ENCODE measurements at places on chromosomes 1 and 21.

GRCh38 chr1:52970149-52970548, 43.1 kb downstream of the SCP2 start:
- no peak for DNase-seq

GRCh38 chr1:60428127-60428526, 354.6 kb upstream of the C1orf87 start:
- no peak for DNase-seq

DNA sequence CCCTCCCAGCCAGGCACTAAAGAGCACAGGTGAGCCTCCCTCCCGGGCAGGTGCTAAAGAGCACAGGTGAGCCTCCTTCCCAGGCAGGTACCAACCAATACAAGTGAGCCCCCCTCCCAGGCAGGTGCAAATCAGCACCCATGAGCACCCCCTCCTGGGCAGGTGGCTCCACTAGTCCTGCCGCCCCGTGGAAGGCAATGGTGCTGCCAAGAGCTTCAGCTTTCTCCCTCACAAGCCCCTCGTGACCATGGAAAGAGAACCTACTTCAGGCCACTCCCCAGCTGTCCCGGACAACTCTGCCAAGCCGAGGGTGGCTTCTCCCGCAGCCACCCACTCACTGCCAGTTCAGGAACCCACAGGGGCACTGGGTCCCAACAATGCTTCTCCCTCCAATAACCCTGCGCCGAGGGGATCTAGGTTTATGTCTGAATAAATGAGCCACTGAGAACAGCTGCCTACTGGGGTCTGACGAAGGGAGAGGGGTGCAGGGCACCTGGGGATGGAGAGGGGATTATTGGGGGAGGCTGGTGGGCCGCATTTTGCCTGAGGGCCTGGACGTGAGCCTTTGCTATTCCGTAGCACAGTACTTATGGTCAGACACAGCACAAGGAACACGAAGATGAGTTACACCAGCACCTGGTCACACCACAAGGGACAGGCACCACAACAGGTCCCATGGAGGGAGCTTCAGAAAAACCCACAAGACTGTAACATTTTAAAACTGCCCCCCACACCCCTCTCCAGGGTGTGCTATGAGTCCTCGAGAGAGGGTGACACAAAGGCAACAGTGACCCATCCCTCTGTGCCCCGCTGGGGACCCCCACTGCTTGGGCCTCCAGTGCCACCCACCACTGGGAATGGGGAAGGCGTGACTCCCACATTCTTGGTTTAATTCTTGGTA, 46.3 kb downstream of the PRDM15 start:
- no peak for DNase-seq

- DNase-seq, result no peak
Observed at GRCh38 chr21:43588957-43589356, 70.3 kb downstream of the HSF2BP start.

GRCh38 chr1:101859941-101860340, 136.8 kb downstream of the OLFM3 start:
- DNase-seq, result no peak

DNA sequence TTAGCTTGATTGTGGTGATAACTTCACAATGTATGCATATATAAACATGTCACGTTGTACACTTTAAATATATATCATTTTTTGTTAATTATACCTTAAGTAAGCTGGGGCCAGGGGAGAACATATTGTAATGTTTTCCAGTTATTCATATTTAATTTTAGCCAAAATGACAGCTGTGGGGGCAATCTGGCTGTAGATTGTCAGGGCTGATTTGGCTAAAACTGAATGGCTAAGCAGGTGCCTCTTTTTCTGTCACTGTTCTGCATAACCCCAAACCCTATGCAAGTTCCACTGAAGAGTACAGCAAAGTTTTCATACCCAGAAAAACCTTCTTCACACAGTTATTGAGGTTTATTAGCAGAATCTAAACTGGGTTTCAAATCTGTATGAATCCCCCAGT, 318.2 kb downstream of the PTPRC start:
- DNase-seq, result no peak

GRCh38 chr1:156241926-156242325, at the start of gene BGLAP:
Gene BGLAP, plus strand, starts transcription at chr1:156242184. Its CDS starts 48 bp downstream, at chr1:156242232.
- DNase-seq, result no peak

GRCh38 chr1:245867738-245868137, 639.3 kb downstream of the SMYD3 start:
- DNase-seq, result no peak

DNA sequence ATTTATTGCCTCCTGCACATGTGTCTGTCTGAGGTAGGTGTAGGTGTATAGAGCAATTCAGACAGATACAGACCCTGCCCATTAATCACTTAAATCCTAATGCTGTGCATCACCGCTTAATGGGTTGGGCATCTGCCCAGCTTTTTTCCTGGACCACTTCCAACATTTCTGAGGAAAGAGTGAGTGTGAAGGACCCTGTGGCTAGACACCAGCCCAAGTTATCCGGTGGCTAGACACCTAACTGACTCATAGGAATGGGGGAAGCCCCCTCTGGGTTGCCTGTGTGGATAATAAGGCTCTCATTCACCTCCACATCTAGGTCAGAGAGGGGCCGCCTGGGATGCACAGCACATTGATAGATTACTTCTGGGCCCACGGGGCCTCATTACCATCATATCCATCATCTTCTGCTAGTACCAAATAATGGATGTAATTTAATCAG, 121.1 kb upstream of the RAVER2 start:
- no peak for DNase-seq

GRCh38 chr1:47298025-47298699, 15.8 kb downstream of the STIL start:
- DNase-seq, result no peak

GRCh38 chr1:232551386-232551785, 78.5 kb downstream of the SIPA1L2 start:
- DNase-seq, result no peak

DNA sequence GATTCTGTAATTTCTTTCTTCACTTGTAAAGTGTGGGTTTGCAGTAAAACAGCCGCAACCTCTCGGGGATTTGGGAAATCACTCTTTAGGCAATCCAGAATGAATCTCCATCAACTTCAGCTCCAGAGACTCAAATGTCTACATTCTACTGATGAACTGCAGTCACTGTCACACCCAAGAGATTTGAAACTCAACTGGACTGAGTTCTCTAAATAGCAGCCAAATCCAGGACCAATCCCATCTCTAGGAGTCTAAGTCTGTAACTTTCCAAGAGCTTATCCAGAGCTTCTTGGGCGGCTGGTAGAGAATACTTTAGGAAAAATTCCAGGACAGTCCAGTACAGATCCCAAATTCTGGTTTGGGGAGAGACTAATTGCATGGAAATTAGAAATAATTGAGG, 62.9 kb downstream of the ADAMTS1 start:
- no peak for DNase-seq

GRCh38 chr1:95451054-95451453, 217.0 kb downstream of the RWDD3 start:
- DNase-seq, result no peak

Data from stimulated activated CD8-positive, alpha-beta memory T cell treated with anti-CD3 and anti-CD28 coated beads, Interleukin-15, amount 100 ng/mL, for 1 hour (primary cell).